ENCODE measurements at places on chromosomes 3 and 15.

- DNase-seq: no peak
These were observed 11.8 kb downstream of the GOLIM4 start for GRCh38 chr3:168083906-168084305.

DNA sequence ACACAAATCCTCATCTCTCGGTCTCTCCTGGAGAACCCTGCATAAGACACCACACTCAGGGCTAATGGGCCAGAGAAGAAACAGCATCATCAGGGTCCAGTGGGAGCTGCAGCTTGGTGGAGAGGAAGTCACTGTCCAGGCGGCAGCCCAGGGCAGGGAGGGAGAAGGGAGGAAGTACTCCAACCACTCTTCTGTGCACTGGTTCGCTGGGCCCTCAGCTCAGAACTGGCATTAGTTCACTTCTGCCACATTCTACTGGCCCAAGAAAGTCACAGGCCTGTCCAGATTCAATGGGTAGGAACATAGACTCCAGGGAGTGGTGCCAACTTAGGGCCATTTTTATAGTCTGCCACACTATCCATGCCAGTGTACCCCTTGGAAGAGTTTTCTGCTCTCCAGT, 169.0 kb downstream of the ABHD5 start:
- no peak for DNase-seq

DNA sequence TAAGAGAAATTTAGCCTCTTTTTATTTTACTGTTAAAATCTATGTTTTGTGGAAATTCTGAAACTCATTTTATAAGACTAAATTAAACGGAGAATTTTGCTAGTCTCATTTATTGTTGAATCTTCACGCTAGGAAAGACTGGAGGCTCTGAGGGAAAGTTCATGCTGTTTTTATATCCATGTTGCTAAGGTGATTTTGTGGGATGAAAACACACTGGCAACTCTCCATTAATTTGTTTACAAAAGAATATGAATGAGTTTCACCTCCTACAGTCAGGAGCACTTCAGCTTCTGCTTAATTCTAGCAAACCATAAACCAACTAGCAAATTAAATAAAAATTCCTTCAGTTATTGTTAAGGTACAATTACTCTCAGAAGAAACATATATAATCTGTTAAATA, 195.4 kb downstream of the RAP2B start:
- DNase-seq: no peak

DNA sequence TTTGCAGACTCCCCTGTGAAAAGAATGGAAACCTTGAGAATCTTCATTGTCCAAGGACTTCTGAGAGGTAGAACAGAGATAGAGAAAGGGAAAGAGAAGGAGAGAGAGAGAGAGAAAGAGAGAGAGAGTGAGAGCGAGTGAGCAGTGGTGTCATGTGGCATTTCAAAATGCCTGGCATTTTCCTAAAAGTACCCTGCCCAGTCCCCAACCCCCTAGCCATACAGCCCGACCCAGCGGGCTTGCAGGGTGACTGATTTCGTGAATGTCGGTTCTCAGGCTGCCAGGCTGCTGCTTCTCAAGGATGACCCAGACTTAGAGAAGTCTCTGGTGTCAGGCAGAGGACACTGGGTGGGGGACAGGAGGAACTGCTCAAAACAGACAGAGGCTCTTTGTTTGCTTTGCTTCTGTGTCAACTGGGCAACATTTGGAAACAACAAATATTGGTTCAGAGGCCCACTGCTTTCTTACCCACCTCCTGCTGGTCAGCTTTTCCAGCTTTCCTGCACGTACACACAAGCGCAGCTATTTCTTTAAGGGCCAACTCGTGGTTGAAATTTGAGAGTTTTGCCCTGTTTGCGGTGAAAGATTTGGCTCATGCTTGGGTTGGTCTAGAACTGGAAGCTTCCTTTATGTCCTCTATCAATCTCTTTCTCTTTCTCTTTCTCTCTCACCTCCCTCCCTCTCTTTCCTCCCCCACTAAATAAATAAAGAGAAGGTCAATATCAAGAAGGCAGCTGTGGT, 3.7 kb upstream of the TF start:
- DNase-seq: no peak

DNA sequence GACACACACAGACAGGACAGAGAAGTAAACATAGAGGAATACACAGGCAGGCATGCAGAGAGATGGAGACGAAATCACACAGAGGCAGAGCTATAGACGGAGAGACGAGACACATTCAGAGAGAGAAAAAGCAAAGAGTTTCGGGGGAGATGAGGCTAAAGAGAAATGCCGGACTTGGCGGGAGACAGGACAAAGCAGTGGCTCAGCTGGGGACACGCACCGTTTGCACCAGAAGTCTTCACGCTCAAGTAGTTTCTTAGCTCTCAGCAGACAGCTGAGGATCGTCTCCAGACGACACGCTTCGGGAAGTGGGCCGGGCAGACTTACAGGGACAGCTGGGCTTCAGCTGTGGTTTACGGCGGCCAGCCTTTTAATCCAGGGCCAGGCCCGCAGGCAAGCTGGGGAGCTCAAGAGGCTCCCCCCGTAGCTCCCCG, 56.2 kb upstream of the DLG1 start:
- no peak for DNase-seq

DNA sequence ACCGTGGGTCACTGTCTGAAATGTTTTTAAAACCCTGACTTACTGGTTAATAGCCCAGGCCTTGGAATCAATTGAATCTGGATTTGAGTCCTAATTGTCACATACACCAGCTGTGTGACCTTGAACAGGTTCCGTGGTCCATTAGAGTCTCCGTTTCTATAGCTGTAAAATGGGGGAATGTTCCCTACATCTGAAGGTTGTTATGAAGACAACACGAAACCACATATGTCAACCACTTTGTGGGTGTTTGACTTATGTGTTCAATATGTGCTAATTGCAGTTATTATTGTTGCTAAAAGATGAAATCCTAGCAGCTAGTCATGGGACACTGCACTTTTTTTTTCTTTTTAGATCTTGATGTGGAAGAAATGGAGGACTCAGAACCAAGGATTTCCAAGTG, 35.3 kb downstream of the ZBTB38 start:
- no peak for DNase-seq

DNA sequence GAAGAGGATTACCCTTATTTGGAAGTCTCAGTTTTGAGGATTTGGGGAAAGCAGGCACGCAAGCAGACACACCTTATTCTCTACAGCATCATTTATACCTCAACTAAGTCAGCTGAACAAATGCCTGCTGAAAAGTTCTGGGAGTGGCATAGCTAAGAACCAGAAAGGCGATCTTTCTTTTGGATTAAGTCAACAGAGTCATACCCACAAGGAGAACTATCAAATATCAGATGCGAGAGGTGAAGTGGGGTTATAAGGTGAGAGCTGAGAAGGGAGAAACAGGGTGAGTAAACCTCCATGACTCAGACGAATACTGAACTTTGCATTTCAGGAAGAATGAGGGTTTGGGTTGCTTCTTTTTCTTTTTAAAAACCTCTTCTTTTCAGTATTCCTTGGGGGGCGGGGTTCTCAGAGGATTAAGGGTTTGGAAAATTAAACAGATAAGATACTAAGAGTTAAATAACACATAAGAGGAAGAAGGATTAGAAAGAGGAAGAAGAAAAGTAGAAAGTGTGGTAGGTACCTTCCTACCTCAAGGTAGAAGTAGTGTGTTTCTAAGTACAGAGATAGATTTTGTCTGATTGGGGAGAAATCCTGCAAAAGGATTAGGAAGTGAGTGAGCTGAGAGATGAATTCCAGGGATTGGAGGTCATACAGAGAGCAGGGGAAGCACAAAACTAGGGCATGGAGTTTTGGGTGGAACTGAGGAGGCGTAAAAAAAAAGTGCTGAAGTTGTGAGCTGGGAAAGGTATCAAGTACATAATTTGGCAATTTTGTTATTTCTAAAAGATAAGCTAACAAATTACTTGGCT, 41.3 kb upstream of the ICE2 start:
- DNase-seq: peak; percentile 19

- DNase-seq: no peak
These were observed 9.8 kb downstream of the PLA2G4E start for GRCh38 chr15:42011074-42011473.

DNA sequence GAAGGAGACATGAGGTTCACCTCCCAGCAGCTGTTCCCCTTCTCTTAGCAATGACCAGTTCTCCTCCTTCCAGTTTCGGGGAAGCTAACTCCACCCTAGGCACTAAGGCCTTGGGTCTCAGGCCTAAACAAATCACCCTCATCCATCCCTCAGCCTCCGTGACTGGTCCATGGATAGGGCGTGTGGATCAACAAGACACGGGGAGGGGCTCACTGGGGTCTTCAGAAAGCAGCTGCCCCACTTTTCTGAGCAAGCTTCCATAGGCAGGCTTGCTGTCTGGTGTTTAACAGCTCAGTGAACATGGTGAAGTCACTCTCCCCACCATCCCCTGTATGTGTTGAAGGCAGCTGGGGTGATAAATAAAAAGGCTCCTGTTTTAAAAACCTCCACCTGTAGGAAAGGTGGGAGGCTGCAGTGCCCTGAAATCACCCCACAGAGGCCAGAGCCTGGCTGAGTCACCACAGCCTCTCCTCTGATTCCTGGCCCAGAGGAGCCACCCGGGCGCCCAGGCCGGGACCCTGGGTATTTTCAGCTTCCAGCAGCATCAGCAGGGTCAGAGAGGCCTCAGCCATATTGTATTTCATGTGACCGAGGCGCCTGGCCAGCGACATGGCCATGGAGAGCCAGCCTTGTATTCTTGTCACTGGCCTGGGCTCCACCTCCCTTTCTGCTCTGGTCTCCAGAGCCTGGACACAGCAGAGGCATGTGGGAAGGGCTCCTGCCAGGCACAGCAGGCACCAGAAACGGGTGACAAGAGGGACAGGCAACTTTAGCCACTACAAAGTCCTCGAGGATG, 60.3 kb upstream of the HERC1 start:
- no peak for DNase-seq

DNA sequence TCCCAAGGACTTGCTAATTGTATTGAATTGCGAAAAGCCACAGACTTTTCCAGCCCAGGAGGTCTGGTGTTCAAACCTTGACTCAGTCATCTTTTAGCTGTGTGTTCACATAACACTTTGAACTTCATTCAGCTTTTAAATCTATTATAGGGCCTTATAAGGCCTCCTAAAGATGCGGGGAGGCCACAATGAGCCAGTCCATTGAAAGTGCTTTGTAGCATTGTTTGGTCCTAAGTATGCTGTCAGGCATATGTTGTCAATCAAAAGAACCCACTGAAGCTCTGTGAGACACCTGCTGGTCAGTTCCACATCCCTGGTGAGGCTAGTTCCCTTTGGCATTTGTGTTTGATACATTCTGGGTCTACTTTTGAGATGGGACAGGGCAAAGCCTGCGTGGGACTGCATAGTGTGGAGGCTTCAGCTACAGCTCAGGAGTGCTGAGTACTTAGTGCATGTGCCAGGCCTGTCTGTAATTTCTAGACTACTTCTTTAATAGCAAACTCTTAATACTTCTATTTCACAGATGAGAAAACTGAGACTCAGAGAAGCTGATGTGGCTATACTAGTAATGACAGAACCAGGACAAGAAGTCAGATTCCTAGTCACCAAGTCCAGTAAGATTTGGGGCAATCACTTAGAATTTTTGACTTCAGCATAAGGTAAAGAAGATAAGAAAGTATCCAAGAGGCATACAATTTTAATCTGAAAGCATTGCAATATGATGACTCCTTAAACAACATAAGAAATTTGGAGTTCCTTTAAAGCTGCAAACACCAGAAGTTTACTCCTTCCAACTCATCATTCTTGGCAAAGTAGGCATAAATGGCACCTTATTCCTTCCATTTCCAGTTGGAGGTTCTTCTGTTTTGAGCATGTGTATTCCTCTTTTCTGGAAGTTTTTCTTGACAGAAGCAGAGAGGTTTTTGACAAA, 213.0 kb downstream of the PDCD6IP start:
- no peak for DNase-seq

DNA sequence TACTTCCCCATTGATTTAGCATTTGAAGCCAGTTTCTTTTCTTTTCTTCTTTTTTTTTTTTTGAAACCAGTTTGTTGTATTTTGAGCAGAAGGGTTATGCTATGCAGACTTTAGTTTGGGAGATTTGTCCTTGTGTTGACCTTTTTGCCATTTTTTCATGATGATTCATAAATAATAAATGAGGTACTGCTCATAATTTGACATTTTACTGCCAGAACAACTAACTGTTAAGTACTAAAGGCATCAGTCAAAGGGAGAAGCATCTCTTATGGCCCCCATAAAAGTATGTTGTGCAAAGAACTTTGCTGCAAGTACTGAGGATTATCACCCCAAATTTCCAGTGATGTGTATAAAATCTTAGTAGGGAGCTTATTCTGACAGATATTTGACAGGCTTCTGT, 1.7 kb upstream of the GPR87 start:
- no peak for DNase-seq
